Activated T-helper 1 cell treated with anti-CD3 and anti-CD28 coated beads, Interleukin-2, amount 50 U/mL, for 16 hours (primary cell): ENCODE measurements at places on chromosomes 12 and 14.

DNA sequence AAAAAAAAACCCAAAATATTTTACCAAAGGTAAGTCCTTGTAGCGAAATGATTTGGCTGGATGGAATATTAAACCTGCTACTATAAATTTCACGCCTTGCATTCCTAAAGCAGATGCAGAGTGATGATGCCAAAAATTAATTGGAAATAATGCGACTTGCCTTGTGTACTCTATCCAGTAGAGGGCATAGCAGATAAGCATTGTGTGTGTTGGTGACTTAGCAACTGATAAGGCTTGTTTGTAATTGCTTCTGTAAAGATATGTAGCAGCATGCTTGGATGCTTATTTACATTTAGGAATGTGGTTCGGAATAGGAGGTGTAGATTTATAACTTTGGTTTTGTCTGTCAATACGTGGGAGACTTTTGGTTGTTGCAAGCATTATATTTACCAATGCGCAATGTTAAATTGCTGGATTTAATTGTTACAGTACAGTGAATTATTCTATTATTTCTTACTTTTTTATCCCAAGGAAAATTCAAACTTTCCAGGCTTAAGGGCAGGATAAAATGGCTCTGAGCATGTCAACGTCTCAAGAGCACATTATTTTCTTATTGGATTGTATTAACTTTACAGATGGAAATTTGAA lies 80.5 kb downstream of the TMEM260 start:
- no peak for DNase-seq

DNA sequence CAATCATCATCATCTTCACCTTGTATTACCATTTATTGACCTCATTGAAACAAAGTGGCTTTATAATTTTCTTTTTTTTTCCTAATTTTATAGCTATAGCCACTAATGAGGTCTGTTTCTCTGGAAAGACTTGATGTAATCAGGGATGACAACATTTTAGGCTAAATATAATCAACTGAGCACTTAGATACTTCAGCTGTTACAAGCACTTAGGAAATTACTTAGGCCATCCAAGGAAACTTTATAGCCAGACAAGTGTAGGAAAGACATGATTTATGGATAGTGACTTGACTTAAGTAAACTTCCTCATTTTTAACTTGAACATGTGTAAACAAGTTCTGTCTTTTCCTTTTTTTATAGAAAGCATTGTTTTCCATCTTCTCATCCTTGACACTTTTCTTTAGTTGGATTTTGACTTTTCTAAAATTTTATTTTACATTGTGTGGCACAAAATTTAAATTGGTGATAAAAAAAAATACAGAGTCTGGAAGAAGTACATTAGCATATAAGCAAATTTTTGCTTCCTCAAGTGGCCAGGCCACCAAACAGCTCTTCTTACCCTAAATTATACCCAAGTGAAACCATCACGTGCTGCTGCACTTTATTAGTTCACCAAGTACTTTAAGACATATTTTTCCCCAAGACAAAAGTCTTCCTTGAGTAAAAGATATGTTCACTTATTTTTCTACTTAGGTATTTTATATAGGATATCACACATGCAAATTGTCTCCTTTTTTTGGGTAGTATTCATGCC lies 15.1 kb downstream of the CPNE8 start:
- DNase-seq: no peak

DNA sequence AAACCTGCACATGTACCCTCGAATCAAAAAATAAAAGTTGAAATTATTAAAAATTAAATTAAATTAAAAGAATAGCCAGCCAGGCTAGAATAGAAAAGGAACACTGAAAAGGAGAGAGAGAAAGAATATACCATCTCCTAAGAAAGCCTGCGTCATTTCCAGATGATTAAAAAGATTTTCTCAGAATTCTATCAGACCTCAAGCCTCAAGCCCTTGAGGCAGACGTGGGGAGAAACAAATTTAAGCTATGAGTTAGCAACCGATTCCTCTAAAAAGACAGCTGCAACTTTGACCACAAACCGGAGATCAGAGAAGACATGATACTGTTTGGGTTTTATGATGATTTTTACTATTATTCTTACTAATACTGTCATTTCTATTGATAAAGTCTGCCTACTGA lies 138.3 kb downstream of the KSR2 start:
- DNase-seq: no peak

GRCh38 chr12:66903782-66904396 lies 225.0 kb upstream of the GRIP1 start:
- DNase-seq: no peak

DNA sequence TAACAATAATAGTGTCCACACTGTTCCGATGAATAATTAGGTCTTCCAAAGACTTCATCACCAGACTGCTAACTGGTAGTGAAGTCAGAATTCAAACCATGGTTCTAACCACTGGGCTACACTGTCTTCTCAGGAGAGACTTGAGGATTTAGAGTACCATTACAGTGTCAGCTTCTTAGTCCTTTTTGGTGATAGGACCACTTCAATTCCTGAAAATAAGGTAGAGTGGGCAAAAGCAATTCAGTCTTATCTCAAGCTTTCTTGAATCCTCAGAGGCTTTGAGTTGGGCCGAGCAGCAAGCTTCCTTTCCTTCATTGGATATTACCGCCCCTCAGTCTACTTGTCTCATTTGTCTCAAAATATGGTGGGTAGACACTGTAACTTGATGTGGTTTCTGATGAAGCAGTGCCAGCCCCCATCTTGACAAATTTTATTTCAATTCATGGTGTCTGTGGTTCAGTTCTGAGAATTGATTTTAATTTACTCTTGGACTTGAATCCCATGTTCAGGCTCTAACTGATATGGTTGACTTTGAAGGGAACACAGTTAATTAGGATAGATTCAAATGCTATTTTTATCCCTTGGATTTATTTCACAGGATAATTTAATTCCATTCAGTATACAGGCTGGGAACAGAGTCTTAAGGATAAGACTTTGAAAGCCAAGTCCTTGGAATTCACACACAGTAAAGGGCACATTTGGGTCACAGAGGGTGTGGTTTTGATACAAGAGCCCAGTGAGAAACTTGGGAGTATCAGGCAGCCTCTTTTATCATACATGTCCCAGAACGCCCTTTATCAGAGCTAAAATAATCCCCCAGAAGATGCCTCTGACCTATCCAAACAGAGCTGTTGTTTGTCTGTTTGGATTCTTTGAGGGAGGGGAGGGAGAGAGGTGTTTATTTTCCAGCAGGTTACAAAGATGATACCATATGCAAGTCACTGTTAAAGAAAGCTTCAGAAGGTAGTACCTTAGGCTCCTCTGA lies 167.3 kb downstream of the PRKCH start:
- DNase-seq: no peak

GRCh38 chr14:89317051-89317691 lies 99.9 kb downstream of the FOXN3 start:
- no peak for DNase-seq
